ENCODE measurements at places on chromosomes 6 and 20.

- no peak for DNase-seq
Measured at GRCh38 chr6:6734479-6735465, 146.3 kb downstream of the LY86 start.

GRCh38 chr20:23217023-23217422, 130.9 kb upstream of the CD93 start:
- no peak for DNase-seq

- DNase-seq: peak; percentile 26
Measured at GRCh38 chr6:30219244-30219643, 6.0 kb upstream of the TRIM26 start.

DNA sequence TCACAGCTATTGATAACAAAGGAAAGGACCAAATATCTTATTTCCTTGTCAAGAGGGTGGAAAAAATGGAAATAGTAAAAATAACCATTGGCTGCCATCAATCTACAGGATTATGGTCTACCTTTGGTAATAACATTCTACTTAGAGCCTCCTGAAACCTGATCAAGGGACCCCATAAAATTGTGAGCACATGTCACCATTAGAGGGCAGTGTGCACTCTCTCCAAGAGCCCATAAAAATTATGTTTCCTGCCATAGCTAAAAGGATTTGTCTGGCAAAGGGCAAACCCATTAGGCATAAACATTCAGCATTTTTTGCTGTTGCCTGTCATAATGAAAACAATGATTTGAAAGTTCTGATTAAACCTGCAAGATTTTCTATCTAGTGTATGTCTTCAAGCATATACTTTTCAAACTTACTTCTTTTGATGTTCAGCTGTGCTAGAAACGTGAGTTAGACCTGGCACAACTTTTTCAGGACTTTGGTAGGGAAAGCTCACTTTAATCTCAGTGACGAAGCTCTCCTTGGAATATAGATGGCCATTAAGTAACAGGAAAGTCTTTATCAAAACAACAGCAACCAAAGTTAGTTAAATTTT, 120.7 kb upstream of the ZFP64 start:
- DNase-seq: peak; percentile 55

- no peak for DNase-seq
Measured at GRCh38 chr6:87104667-87105066, 9.8 kb upstream of the CGA start.

DNA sequence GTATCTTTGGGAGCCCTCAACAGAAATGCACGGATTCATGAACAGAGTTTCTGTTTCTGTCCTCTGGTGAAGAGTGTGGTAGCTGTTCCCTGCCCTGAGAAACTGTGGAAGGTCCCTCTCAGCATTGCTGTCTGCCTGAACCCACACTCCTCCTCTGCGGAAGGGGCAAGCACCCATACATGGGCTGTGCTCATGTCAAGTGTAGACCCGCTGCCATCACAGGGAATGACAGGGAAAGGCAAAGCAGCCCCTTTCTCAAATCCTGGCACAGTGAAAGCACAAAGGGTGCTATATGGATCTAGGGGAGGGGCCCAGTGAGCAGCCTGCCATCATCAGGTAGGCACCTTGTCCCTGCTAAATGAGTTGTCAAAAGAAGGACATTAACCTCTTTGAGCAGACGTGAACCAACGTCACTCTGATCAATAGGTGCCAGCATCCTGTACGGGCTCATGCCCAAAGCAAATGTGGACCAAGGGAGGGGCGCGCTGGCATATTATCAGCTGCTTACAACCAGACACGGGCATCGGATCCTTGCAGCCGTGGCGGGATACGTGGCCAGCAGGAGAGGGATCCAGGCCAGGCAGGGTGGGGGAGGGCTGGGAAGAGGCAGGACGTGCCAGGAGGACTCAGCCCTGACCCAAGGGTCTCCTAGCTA, 231.2 kb upstream of the PMEPA1 start:
- no peak for DNase-seq

- no peak for DNase-seq
Measured at GRCh38 chr20:23622839-23623343, 14.9 kb downstream of the CST3 start.

GRCh38 chr6:111957623-111958315, 84.5 kb upstream of the FYN start:
- peak; percentile 41 for DNase-seq

DNA sequence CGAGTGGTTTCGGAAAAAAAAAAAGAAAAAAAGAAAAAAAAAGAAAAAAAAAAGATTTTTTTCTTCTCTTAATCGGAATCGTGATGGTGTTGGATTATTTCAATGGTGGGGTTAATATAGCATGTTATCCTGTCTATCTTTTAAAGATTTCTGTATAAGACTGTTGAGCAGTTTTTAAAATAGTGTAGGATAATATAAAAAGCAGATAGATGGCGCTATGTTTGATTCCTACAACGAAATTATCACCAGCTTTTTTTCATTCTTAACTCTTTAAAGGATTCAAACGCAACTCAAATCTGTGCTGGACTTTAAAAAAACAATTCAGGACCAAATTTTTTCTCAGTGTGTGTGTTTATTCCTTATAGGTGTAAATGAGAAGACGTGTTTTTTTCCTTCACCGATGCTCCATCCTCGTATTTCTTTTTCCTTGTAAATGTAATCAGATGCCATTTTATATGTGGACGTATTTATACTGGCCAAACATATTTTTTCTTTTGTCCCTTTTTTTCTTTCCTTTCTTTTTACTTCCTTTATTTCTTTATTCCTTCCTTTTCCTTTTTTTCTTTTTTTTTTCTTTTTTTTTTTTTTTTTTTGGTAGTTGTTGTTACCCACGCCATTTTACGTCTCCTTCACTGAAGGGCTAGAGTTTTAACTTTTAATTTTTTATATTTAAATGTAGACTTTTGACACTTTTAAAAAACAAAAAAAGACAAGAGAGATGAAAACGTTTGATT, 3.6 kb downstream of the SOX4 start:
- no peak for DNase-seq

DNA sequence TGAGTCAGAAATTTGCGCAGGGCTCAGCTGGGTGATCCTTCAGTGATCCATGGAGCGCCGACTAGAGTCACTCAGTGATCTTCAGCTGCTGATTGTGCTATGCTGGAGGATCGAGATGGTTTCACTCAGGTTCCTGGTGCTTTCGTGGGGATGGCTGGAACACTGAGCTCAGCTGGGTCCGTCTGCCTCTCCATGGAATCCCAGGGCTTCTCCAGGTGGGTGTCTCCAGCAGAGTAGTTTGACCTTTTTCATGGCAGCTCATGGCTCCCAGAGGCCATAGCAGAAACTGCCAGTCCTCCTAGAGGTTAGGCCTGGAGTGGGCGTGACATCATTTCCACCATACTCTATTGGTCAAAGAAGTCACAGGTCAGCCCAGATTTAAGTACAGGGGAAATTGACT, 88.8 kb upstream of the SIRPA start:
- DNase-seq: no peak

- no peak for DNase-seq
Measured at GRCh38 chr6:85756982-85757381, 114.3 kb upstream of the SYNCRIP start.

DNA sequence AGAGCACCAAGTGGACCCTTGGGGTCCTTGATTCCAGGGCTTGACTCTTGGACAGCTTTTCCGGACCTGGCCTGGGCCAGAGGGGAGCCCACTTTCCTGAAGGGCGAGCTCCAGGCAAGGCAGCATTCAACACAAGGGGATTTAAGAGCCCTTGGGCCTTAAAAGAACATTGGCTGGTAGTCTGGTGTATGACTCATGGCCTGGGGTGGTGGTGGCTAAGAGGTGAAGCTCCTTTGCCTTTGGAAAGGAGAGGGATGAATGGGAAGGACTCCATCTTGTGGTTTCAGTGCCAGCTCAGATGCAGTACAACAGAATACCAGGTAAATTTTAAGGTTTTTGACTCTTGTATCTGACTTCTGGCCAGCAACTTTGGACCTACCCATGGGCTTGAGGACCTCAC, 760.7 kb downstream of the GRIK2 start:
- no peak for DNase-seq

DNA sequence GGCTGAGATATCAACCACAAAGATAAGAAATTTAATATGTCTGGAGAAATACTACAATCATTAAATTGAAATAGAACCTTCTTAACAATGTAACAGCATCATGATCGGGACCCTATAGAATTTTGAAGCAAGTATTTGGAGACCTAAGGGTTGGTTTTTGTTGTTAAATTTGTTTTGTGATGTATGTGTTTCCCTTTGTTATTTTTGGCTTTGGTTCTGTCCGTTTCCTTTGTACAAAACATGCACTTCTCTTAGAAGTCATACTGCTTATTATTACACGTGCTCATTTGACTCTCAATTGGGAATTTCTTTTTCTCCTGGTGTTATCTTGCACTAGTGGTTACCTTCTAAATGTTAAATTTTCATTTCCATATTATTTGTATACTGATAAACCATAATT, 4.0 kb upstream of the PLN start:
- DNase-seq: no peak

GRCh38 chr6:17705778-17706579, 746 bp downstream of the NUP153 start:
- DNase-seq: peak; percentile 68

GRCh38 chr6:149782337-149782736, 32.8 kb downstream of the PCMT1 start:
- no peak for DNase-seq

GRCh38 chr20:62363920-62364851, 2.9 kb downstream of the LAMA5 start:
- no peak for DNase-seq

DNA sequence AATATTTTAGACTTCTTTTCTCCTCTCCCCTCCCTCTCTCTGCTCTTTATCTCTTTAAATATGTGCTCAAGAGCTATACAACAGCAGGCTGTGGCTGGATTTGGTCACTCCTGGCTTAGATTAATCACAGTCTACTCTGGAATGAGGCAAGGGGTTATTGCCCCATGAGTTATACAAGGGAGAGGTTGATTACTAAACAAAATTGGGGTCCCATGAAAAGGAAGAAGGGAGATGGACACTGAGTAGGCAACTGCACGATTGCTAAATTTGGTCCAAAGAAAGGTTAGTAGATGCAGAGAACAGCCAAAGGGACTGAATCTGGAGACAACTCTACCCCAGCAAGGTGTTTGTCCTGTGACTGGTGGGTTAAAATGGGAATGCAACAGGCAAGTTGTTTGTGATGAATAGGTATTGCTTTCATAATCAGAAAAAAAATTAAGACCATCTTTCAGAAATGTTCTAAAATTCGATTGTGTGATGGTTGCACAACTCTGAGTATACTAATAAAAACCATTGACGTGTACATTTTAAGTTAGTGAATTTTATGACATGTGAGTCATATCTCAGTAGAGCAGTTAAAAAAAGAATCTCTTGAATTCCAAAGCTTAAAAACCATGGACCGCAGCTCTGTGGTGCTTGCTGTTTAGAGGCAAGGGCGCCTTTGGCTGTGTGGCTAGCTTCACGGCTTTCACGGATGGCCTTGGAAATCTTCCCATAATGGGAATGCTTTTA, 57.1 kb downstream of the KIZ start:
- no peak for DNase-seq

DNA sequence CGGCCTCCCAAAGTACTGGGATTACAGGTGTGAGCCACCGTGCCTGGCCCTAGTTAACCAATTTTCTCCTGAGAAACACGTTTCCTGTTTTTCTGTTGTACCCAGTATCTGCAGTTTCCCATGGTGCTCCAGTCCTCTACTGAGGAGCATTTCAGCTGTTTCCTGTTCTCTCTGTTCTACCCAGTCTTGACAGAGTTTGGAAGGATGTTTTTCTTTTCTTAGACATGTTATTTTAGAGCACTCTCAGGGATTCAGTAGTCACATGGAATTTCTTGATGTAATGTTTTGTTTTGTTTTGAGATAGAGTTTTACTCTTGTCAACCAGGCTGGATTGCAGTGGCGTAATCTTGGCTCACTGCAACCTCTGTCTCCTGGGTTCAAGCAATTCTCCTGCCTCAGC, 129.8 kb upstream of the TIAM2 start:
- DNase-seq: no peak

DNA sequence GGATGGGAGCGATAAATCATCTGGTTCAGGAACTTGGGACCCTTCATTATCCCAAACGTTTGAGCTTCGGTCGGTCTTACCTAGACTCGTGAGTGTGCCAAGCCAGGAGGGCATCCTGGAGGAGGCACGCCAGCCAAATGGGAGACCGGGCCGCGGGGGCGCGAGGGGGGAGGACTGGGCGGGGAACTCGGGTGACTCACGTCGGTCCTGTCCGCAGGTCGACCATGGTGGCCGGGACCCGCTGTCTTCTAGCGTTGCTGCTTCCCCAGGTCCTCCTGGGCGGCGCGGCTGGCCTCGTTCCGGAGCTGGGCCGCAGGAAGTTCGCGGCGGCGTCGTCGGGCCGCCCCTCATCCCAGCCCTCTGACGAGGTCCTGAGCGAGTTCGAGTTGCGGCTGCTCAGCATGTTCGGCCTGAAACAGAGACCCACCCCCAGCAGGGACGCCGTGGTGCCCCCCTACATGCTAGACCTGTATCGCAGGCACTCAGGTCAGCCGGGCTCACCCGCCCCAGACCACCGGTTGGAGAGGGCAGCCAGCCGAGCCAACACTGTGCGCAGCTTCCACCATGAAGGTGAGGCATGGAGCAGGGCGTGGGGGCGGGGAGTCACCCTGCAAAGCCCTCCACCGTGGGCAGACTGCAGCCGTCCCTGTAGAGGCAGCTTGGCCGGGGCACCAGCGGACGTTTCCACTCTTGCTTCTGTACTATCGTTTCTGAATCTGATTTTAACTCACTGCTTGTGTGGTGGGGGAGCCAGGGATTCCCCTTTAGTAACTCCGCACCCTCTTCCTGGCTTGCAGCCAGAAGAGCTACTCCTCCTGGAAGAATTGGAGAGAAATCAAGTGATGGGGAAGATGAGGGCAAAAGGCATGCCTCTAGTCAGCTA, 2.7 kb downstream of the BMP2 start:
- DNase-seq: peak; percentile 64

GRCh38 chr6:71727632-71728294, 158.6 kb upstream of the RIMS1 start:
- no peak for DNase-seq

DNA sequence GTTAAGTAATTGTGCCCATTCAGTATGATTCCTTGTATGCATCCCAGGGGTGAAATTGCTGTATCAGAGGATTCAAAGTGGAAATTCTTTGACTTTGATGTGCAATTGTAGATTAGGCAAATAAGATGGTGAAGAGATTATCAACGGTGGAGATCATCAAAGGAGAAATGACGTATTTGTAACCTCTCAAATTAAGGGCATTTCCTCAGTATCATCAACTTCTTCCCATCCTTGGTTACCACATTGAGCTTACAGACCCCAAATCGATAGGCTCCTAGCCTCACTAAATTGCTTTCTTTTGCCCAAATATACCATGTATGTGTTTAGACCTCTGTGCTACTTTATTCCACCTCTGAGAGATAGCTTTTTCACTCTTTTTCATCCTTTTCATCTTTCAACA, 213.1 kb upstream of the ZFP64 start:
- DNase-seq: no peak

Measured in nephron progenitor cell (in vitro differentiated cells).